ENCODE measurements at places on chromosomes 4 and X.

DNA sequence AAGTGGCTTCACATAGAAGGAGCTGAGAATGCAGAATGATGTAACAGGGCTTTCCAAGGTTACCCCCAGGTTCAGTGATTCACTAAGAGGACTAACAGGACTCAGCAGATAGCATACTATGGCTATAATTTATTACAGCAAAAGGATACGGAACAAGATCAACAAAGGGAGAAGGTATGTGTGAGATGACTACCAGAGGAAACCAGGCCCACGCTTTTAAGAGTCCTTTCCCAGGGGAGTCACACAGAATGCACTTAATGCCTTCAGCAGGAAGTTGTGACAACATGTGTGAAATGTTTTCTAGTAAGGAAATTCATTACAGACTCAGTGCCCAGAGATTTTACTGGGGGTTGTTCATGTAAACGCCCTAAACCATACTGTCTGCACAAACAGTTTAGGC, 373.6 kb upstream of the MAGEB2 start:
- DNase-seq: no peak

- no peak for DNase-seq
Measured at GRCh38 chr4:43238008-43238407, 345.5 kb downstream of the GRXCR1 start.

DNA sequence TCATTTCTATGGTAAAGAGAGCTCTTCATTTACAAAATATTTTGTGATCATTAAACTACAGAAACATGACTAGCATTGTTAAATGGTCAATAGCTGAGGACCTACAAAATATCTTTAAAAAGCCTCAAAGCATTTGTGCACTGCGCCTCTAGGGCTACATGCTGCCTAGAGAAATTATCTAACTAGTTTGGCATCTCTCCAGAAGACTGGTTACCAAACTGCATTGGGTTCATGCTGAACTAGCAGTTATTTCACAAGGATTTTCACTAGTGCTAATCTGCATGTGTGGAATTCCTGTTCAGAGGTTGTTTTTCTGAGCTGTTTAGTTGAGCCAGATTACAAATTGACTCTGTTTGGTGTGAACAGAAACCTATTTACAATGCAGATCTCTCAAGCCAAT, 58.5 kb upstream of the PITX2 start:
- no peak for DNase-seq

DNA sequence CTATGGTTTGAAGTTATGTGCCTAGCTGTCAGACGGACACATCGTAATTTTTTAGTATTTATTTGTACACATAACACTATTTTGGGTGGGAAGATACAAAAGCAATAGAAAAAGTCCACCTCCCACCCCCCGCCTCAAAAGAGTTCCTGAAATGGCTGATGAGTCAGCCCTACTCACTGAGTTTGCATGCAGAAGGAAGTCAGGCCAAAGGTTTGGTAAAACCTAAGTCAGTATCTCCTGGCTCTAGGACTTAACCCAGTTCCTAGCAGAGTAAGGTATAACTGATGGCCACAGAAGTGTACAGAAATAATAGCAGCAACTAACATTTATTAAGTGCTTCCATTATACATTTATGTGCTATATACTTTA, 2.9 kb upstream of the KLHL2 start:
- DNase-seq: no peak

DNA sequence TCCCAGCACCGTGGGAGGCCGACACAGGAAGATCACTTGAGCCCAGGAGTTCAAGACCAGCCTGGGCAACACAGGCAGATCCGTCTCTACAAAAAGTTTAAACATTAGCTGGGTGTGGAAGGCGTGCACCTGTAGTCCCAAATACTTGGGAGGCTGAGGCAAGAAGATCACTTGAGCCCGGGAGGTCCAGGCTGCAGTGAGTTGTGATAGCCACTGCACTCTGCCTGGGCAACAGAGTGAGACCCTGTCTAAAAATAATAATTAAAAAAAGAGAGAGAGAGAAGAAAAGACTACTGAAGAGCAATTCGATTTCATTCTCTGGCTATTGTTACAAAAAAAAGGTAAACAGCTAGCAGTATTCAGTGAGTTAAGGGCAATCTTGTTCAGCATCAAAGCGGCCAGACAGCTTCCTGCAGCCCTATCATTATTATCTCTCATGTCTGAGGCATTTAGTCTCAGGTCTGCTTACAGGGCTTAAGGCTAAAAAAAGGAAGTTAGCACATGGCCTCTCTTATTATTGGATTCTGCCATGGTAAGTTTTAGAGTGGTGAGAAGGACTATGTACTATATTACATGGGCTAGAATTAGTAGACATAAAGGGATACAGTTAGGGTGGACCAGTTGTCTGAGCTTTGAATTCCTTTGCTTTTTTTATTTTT, 37.9 kb downstream of the ARHGEF6 start:
- no peak for DNase-seq

- DNase-seq: no peak
Measured at GRCh38 chr4:38672074-38672396, 8.0 kb downstream of the KLF3 start.

DNA sequence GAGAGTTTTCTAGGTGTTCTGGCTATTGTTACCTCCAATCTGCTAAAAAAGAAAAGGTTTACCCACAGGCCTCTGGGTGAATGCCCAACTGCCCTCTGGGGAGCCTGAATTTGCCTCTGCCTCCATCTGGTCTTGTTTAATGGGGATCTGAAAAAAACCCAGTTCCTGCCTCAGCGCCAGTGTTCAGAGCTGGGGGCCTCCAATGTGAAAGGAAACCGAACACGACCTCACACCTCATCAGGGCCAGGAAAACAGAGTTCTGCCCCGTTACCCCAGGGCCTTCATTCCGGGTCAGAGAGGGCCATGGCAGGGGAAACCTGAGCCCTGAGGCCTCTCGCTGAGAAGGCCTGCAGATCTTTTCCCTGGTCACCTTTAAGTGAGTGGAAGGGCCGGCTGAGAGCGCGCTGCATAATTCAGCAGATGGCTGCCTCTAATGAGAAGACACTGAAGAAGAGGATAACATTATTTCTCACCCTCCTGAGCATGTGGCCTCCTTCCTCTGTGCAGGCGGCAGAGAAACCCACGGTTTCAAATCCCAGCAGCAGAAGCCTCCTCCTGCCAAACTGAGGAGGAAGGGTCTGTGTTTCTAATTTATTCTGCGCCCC, 6.8 kb downstream of the SEPTIN6 start:
- no peak for DNase-seq

- DNase-seq: no peak
Measured at GRCh38 chr4:184548648-184549341, 74.4 kb upstream of the IRF2 start.

GRCh38 chrX:55794405-55794804, 76.9 kb downstream of the RRAGB start:
- DNase-seq: no peak

Measured in stimulated activated CD4-positive, alpha-beta T cell treated with anti-CD3 and anti-CD28 coated beads, Interleukin-12 subunit alpha, Interleukin-12 subunit beta, amount 100 ng/mL, for 24 hours (primary cell).